Hair follicular keratinocyte (primary cell): ENCODE measurements at places on chromosomes 7 and 10. TPM values are rescaled to one million over a fixed set of nuclear protein-coding genes. Genes with fewer than 3 reads are reported as not detected.

SEMA3C gene
- total RNA-seq = 111 and 250 TPM in 2 replicates

PON1 gene
- not detected in 2 replicates for total RNA-seq

LIPF gene
- not detected in 2 replicates for total RNA-seq

GARIN1A gene
- not detected in 2 replicates for total RNA-seq

LDB1 gene
- total RNA-seq = 21.5 and 31.7 TPM in 2 replicates

TRPV5 gene
- not detected in 2 replicates for total RNA-seq

RBP4 gene
- not detected in 2 replicates for total RNA-seq

ABCB1 gene
- not detected in 2 replicates for total RNA-seq

PRTFDC1 gene
- total RNA-seq = 4.1 and 5.4 TPM in 2 replicates

AGAP9 gene
- 0.91 and 2.0 TPM in 2 replicates for total RNA-seq

CDC14C gene
- not detected in 2 replicates for total RNA-seq

SMNDC1 gene
- 3.4 and 5.5 TPM in 2 replicates for total RNA-seq

LIPJ gene
- not detected in 2 replicates for total RNA-seq

HABP2 gene
- not detected in 2 replicates for total RNA-seq

NODAL gene
- 0.23 and 0.38 TPM in 2 replicates for total RNA-seq

MRLN gene
- not detected in 2 replicates for total RNA-seq
